ENCODE measurements at places on chromosomes 11 and 22. TPM values are rescaled to one million over a fixed set of nuclear protein-coding genes. Genes with fewer than 3 reads are reported as not detected.

The CABP4 gene
- total RNA-seq, result not detected

The C11orf16 gene
- total RNA-seq, result not detected

The SIK2 gene
- total RNA-seq, result 13.7 TPM

The FGF3 gene
- total RNA-seq, result not detected

The OR5T2 gene
- not detected for total RNA-seq

The CCDC188 gene
- 0.93 TPM for total RNA-seq

The INS gene
- not detected for total RNA-seq

The PDGFD gene
- total RNA-seq, result 0.61 TPM

The C11orf87 gene
- total RNA-seq, result not detected

The CHRM1 gene
- not detected for total RNA-seq

The SLC5A1 gene
- total RNA-seq, result not detected

The FGF4 gene
- total RNA-seq, result not detected

The MMP8 gene
- not detected for total RNA-seq

The CELSR1 gene
- 69.2 TPM for total RNA-seq

DNA sequence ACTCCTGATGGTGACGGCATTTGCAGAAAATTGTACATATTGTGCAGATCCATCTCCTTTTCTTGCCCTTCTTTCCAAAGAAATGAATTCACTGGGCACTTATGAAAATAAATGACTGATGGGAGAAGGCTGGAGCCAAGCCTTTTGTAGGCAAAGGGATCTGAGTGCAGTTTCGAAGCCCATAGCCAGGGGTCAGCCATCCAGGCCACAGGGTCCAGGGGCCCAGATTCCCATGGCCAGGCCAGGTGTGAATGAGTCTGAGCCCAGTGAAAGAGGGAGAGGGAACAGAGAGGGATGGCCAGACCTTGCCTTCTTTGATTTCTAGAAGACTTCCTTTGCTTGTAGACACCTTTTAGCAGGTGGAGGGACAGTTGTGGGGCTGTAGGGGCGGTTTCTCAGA, 209.1 kb downstream of the KIRREL3 start:
- no peak for DNase-seq

DNA sequence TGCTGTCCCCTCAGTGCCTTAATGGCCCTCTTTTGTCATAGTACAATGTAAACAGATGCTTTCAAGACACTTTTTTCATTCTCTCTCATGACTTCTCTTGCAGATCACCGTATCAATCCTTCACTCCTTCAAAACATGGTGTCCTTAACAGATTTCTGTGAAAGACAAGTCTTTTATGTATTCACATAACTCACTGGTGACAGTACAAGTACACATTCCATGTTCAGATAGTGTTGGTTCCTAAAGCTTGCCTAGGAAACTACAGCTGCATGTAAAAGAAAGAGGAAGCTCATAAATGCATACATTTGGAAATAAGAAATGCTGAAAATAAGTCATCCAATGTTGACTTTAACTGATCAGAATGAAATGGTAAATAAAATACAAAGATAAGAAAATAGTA, 5.0 kb upstream of the OR52E6 start:
- DNase-seq, result no peak

- peak; percentile 79 for DNase-seq
Observed at GRCh38 chr11:64659417-64660144, 63.4 kb downstream of the NRXN2 start.

GRCh38 chr11:62148271-62148980, 24.6 kb downstream of the INCENP start:
- DNase-seq, result no peak

DNA sequence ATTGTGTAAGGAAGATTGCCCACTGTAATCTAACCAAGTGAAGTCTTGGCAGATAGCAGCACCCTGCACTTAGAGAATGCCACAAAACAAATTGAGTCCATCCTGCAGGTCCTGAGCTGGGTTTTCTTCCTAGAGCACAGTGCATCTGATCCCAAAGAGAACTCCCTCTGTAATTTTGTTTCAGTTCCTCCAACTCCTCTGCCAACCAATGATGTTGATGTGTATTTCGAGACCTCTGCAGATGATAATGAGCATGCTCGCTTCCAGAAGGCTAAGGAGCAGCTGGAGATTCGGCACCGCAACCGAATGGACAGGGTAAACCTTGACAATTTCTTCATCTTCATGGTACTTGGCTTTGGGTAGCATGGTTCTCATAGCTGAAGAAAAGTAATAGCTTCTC, 33.1 kb upstream of the ST14 start:
- DNase-seq, result no peak

DNA sequence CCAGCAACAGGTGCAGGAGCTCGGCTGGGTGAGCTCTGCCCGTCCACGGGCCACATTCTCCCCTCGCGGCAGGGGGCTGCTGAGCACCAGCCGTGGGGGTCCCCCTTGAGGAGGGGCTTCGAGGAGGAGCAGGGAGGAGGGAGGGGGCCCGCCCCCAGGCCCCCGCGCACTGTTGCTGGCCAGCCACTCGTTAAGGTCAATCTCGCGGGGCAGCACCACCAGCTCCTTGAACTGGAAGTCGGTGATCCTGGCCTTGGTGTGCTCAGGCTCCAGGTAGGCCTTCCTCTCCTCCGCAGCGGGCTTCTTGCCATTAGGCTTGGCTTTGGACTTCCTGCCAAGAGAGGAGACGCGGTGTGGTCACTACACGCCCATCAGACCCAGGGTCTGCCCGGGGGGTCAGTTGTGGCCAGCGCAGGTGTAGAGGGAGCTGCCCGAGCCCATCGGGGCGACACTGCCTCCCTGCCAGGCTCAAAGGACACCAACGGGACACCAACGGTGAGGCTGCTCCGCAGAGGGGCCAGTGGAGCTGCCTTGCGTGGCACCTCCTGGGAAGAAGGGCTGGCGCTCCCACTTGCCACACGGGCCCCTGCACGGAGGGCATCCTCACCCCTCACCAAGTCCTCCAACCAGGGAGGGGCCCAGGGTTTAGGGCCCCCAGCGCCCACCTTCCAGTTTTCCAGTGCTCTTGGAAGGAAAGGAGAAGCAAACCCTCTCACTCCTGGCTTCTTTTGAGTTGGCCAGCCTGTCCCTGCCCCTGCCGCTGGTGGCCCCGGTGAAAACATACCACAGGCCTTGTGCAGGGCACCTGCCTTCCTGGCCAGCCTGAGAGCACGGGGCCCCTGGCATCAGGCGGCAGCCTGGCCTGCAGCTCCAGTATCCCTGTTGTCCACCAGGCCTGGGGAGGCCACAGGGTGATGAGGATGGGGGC, 5.8 kb downstream of the MOB2 start:
- no peak for DNase-seq

DNA sequence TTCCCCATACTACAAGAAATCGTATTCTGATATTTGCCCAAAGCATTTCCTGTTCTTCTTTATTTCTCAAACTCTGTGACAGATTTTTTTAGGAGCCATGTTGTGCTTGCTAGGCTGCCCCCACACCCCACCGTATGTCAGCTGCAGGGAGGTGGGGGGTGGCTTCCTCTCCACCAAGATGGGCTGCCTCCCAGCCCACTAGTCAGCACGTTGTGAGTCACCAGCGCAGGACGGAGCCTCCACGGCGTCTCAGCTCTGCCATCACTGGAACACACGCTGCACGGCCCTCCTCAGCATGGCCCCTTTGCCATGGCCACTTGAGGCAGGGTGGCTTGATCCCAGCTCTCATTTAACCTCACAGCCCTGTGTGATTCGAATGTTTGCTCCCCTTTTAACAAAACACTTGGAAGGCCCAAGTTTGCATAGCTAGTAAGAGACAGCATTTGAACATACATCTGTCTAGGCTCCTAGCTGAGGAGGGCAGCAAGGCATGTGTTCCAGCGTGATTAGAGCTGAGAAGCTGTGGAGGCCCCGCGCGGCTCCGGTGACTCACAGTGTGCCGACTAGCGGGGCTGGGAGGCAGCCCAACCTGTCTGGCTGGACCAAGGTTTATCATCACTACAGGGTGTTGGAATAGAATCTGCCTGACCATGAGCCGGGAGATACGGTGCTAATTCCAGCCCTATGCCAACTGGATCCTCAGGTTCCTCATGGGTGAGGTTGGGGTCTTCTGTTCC, 180.7 kb upstream of the NCAM1 start:
- peak; percentile 36 for DNase-seq

DNA sequence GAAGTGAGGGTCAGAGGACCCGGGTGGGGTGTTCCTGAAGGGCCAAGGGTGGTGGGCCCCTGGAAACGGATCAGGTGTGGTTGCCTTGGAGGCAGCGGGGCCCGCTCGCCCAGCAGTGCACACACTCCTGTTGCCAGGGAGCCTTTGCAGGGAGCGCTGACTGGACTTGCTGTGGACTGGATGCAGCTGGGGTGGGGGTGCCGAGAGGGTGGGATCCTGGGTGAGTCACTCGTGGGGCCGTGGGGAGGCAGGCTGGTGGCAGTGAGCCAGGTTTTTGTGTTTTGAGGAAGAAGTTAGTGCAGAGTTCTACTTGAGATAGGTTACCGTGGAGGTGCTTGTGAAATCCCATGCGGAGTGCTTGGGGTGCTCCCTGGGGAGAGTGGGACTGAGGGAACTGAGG, 1.3 kb downstream of the MRPL23 start:
- no peak for DNase-seq

GRCh38 chr11:5304046-5304445, 2.3 kb upstream of the OR51B4 start:
- no peak for DNase-seq

- DNase-seq, result no peak
Observed at GRCh38 chr11:97218011-97218410, 828.2 kb downstream of the JRKL start.

DNA sequence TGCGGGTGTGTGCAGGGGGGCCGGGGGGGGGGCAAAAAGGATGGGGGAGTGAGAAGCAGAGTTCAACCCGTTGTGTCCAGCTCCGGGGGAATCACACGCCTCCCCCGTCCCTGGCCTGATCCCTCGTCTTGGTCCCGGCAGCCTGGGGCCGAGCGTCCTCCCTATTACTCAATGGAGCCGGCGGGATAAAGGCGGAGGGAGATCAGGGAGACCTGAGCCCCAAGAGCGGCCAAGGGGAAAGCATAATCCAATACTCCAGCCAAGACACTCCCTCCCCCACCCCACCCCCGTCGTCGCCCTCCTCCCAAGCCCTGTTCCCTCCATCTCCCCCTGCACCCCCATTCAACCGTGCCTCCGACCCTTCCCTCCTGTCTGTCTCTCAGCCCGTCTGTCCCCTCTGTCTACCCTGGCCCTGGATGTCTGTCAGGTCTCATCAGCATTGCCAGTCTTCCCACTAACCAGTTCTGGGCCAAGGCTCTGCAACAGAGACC, 2.6 kb downstream of the PHOX2A start:
- DNase-seq, result no peak

GRCh38 chr11:44505581-44506054, 59.8 kb upstream of the CD82 start:
- peak; percentile 73 for DNase-seq

DNA sequence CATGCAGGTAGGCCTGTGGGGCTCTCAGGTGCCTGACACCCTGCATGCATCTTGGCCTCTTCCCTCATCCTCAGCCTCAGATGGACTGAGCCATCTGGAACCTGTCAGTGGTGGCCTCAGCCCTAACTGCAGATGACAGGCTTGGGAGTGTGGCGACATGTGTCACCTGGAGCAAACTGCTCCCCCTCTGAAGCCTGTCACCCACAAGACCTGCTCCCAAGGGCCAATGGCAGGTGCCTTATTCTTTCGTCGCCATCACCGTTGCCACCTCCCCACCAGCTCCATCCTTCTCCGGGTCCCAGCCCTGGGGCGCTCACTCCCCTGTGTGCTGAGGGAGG, 3.6 kb upstream of the SEPTIN5 start:
- no peak for DNase-seq

DNA sequence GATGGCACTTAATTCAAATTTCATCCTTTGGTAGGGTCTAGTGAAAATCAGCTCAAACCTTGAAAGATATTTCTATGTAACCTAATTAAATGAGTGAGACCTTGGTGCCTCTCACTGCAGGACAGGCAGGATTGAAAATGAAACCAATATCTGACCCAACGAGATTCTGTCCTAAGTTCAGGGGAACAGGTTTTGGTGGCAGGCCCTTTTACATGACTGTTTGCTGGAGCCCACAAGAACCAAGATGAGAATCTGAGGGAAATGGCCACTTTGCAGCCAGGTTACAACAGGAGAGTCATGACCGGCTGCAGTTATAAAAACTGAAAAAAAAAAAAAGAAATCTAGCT, 130.2 kb downstream of the TRIM44 start:
- no peak for DNase-seq

DNA sequence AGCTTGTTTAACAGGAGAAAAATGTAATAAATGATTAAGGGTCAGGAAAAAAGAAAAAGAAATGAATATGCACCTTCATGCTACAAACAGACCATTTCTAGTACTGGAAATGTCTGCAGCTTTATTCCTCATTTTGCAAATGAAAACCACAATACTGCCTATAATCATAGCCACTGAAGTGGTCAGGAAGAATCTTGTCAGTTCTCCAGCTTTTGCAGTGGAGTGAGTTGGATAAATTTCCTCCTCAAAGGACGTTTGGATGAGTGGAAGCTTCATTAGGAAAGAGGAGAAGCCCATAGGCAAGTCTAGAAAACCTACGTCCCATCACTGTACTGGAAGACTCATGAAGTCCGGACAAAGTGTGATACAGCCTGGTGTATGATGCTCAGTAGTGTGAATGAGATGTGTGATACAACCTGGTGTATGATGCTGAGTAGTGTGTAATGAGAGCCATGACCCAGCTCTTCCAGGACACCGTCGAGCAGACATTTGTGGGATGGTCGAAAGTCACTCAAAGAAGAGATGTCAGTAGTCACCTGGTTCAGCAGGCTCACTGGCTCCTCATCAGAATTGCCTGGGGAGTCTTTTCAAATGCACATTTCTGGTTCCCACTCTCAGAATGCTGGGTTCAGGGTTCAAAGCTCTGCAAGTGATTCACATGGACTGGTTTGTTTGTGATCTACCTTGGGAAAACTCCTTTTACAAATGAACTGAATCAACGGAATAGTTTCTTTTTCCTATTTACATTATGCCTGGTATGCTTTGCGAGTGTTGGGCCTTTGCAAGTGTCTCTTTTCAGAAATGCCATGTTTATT, 101.3 kb downstream of the PDHX start:
- no peak for DNase-seq

GRCh38 chr11:36431429-36432092, 78.5 kb downstream of the TRAF6 start:
- DNase-seq, result peak; percentile 90

GRCh38 chr11:39541945-39542351, 1917.5 kb downstream of the LRRC4C start:
- DNase-seq, result peak; percentile 51

- DNase-seq, result no peak
Observed at GRCh38 chr22:19764636-19765476, 4.3 kb downstream of the TBX1 start.

- DNase-seq, result peak; percentile 82
Observed at GRCh38 chr22:31346255-31346732, at the start of gene PATZ1. PATZ1 (minus strand) TSS chr22:31346346; CDS start chr22:31345602, 744 bp downstream.

- no peak for DNase-seq
Observed at GRCh38 chr11:46697303-46697702, 3.1 kb downstream of the ARHGAP1 start.

- DNase-seq, result no peak
Observed at GRCh38 chr22:47449508-47450270, 687.2 kb downstream of the TBC1D22A start.

GRCh38 chr11:10784232-10785145, 24.2 kb downstream of the EIF4G2 start:
- DNase-seq, result no peak

Data from MCF 10A (cell line).